ENCODE measurements at places on chromosomes 2 and 18. TPM values are rescaled to one million over a fixed set of nuclear protein-coding genes. Genes with fewer than 3 reads are reported as not detected.
A peak's percentile ranks its signal among the peaks of the same experiment; 100 is the strongest.

The GCG gene
- polyA plus RNA-seq, result 4.7 TPM

The SNORC gene
- polyA plus RNA-seq, result 6.3 TPM

DNA sequence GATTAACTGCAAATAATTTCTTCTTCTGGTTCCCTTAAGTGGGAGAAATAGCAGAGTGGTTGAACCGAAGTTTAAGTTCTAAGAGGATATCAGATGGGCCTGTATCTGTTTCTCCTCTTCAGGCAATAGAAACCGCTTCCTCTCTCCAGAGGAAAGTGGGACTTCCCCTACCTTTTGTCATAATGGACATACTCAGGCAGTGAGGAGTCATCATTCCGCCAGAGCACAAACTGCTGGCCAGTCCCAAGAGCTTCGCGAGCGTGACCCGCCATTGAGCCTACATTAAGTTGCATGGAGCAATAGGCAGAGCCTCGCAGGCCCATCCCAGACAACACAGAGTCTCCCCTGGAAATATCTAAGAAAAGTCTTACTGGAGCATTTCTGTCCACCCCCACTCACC lies 158.9 kb downstream of the LDLRAD4 start:
- no peak overlapping the region for H3K27ac ChIP-seq
- no peaks in the 10 kb centered on the region for H3K27me3 ChIP-seq
- H3K36me3 ChIP-seq, result no peaks in the 10 kb centered on the region

- H3K4me3 ChIP-seq, result no peak overlapping the region
- H3K27me3 ChIP-seq, result no peaks in the 10 kb centered on the region
- DNase-seq, result no peak
- H3K4me1 ChIP-seq, result peaks cover 15% of the 10 kb centered on the region
Observed at GRCh38 chr18:7683753-7684152, 116.6 kb downstream of the PTPRM start.

DNA sequence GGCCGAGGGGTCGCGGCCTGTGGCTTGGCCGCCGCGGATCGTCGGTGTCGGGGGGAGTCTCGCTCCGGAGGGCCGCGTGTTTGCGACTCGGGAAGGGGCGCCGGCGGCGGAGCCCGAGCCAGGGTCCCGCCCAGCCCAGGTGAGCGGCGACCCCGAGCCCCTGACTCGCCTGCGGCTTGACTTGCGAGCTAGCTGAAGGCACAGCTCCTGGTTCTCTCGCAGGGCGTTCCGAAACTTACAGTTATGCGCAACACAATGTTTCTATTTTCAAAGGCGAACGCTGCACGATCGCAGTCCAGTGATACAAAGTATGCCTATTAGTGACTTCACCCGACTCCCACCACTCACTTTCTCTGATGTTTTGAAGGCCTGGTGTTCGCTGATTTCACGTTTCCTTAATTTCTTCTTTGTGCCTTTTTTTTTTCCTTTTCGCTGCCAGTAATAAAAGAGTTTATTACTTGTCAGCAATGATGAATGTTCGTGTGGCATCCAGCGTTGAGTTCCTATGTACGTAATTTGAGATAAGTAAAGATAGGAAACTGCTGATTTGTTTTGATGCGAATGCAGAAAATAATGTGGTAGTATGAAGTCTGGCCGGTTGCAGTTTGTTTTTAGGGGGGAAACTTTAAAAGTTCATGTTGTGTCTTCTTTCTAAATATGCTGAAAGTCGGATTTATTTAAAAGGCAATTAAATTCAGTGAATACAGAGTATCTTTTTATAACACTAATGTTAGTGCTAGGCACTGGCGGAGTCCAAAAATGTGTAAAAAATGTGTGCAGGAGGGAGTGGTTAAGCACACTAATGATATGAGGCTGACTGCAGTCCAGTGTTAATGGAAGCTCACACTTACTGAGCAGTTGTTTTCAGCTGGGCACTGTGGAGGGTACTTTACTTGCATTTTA lies 706 bp downstream of the UBXN2A start:
- H3K36me3 ChIP-seq, result no peaks in the 10 kb centered on the region
- peak overlapping the region; percentile 58 for H3K4me3 ChIP-seq
- H3K4me1 ChIP-seq, result peaks cover 10% of the 10 kb centered on the region
- peak; percentile 73 for DNase-seq
- H3K27ac ChIP-seq, result peak overlapping the region; percentile 82

The DOK6 gene
- polyA plus RNA-seq, result 0.18 TPM

GRCh38 chr2:240557808-240558207 lies at the start of gene ANKMY1:
ANKMY1 (minus strand) TSS chr2:240557988; CDS start chr2:240557335, 653 bp downstream.
- DNase-seq, result peak; percentile 70
- peaks cover 7% of the 10 kb centered on the region for H3K36me3 ChIP-seq
- H3K27ac ChIP-seq, result no peak within 1 kb of the TSS
- peak within 1 kb of the TSS; percentile 62 for H3K4me3 ChIP-seq
- peaks cover 9% of the 10 kb centered on the region for H3K27me3 ChIP-seq

The TMEM17 gene
- polyA plus RNA-seq, result 1.2 TPM

The TXNDC2 gene
- polyA plus RNA-seq, result not detected

GRCh38 chr2:37389989-37390765 lies 45.7 kb downstream of the QPCT start:
- H3K27ac ChIP-seq, result peak overlapping the region; percentile 72
- H3K4me1 ChIP-seq, result peaks cover 9% of the 10 kb centered on the region
- H3K4me3 ChIP-seq, result no peak overlapping the region
- DNase-seq, result peak; percentile 70
- H3K36me3 ChIP-seq, result no peaks in the 10 kb centered on the region
- H3K27me3 ChIP-seq, result no peaks in the 10 kb centered on the region

- no peaks in the 10 kb centered on the region for H3K27me3 ChIP-seq
- DNase-seq, result no peak
Observed at GRCh38 chr2:185384822-185385560, 353.6 kb upstream of the FSIP2 start.

GRCh38 chr2:160469621-160470204 lies 23.9 kb downstream of the RBMS1 start:
- H3K27ac ChIP-seq, result no peak overlapping the region
- DNase-seq, result no peak
- no peaks in the 10 kb centered on the region for H3K36me3 ChIP-seq
- peaks cover 6% of the 10 kb centered on the region for H3K4me1 ChIP-seq
- no peak overlapping the region for H3K4me3 ChIP-seq
- no peaks in the 10 kb centered on the region for H3K27me3 ChIP-seq

The IAH1 gene
- 69.6 TPM for polyA plus RNA-seq

The FOXI3 gene
- polyA plus RNA-seq, result not detected

- no peak overlapping the region for H3K4me3 ChIP-seq
- H3K36me3 ChIP-seq, result no peaks in the 10 kb centered on the region
- H3K4me1 ChIP-seq, result no peaks in the 10 kb centered on the region
- H3K27ac ChIP-seq, result no peak overlapping the region
Observed at GRCh38 chr2:193253014-193253530, 1058.3 kb upstream of the TMEFF2 start.

GRCh38 chr2:159516241-159516758 lies 100.0 kb downstream of the BAZ2B start:
- peak overlapping the region; percentile 81 for H3K27ac ChIP-seq
- no peaks in the 10 kb centered on the region for H3K36me3 ChIP-seq
- H3K4me3 ChIP-seq, result peak overlapping the region; percentile 37
- H3K27me3 ChIP-seq, result no peaks in the 10 kb centered on the region

DNA sequence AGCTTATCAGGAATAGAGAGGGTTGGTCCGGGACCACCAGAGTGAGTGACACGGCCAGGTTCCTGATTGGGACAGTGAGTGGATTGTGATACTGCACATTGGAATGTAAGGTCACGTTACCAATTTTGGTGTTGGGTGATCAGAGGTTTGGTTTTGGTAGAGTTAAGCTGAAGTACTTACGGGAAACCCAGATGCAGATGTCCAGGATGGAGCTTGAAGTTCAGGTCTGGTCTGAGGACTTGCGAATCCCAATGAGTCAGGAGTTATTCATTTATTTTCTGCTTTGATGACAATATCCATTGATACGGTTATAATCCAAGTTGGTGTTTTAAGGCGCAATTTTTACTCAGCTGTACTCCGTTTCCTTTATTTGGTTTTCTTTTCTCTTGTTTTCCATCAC lies 273.6 kb downstream of the ALPK2 start:
- DNase-seq, result no peak
- H3K27me3 ChIP-seq, result no peaks in the 10 kb centered on the region
- H3K27ac ChIP-seq, result no peak overlapping the region
- peaks cover 73% of the 10 kb centered on the region for H3K36me3 ChIP-seq
- no peaks in the 10 kb centered on the region for H3K4me1 ChIP-seq
- H3K4me3 ChIP-seq, result no peak overlapping the region

DNA sequence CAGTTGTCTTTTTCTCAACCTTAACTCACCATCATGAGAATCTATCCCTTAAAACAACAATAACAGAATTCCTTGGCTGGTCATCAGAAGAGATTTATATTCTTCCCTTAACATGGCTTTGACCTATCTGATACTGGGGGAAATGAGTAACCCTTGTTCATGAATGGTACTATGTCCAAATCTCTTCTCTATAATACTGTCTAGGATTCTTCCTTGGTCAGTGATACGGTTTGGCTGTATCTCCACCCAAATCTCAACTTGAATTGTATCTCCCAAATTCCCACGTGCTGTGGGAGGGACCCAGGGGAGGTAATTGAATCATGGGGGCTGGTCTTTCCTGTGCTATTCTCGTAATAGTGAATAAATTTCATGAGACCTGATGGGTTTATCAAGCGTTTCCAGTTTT lies 282.0 kb upstream of the SIX2 start:
- DNase-seq, result no peak
- no peaks in the 10 kb centered on the region for H3K27me3 ChIP-seq
- no peaks in the 10 kb centered on the region for H3K4me1 ChIP-seq

DNA sequence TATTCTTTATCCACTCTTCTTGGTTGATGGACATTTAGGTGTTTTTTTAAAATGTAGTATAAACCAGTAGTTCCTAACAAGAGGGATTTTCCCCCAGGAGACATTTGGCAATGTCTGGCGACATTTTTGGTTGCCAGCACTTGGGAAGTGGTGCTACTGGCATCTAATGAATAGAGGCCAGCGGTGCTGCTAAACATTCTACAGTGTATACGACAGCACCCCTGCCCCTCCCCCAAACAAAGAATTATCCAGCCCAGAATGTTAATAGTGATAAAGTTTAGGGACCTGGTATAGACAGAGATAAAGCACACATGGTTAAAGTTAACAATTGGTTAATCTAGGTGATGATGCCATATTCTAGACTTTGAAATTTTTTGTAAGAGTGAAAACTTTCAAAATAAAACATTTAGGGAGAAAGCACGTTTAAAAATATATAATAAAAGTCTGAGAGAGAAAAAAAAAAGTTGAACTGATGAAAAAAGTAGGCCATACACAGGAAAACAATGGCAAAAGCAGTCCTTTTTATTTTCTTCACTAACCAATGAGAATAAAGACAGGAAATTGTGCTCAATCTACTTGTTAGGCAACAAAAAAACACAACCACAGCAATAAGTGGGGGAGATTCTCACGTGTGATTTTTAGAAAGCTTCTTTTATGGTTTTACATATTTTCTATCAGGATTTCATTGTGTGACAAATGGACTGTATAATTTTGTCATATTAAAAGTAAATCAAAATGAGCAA lies 14.8 kb downstream of the FBXO48 start:
- H3K4me3 ChIP-seq, result no peak overlapping the region
- H3K27me3 ChIP-seq, result no peaks in the 10 kb centered on the region
- DNase-seq, result no peak
- H3K27ac ChIP-seq, result no peak overlapping the region
- no peaks in the 10 kb centered on the region for H3K4me1 ChIP-seq
- no peaks in the 10 kb centered on the region for H3K36me3 ChIP-seq

GRCh38 chr2:68936427-68936826 lies 16.3 kb downstream of the GKN2 start:
- H3K27me3 ChIP-seq, result no peaks in the 10 kb centered on the region
- no peaks in the 10 kb centered on the region for H3K36me3 ChIP-seq
- H3K27ac ChIP-seq, result no peak overlapping the region
- H3K4me1 ChIP-seq, result peaks cover 11% of the 10 kb centered on the region

GRCh38 chr2:162556996-162557395 lies 213.1 kb downstream of the GCA start:
- DNase-seq, result no peak
- H3K27ac ChIP-seq, result no peak overlapping the region
- H3K27me3 ChIP-seq, result no peaks in the 10 kb centered on the region
- H3K36me3 ChIP-seq, result no peaks in the 10 kb centered on the region
- no peak overlapping the region for H3K4me3 ChIP-seq

GRCh38 chr2:60313470-60314172 lies 239.8 kb downstream of the BCL11A start:
- no peak overlapping the region for H3K27ac ChIP-seq
- no peaks in the 10 kb centered on the region for H3K4me1 ChIP-seq
- no peak overlapping the region for H3K4me3 ChIP-seq
- H3K27me3 ChIP-seq, result no peaks in the 10 kb centered on the region

- no peak overlapping the region for H3K4me3 ChIP-seq
- H3K27ac ChIP-seq, result no peak overlapping the region
- no peaks in the 10 kb centered on the region for H3K4me1 ChIP-seq
- H3K27me3 ChIP-seq, result no peaks in the 10 kb centered on the region
- H3K36me3 ChIP-seq, result no peaks in the 10 kb centered on the region
Observed at GRCh38 chr2:164764474-164764873, 77.1 kb downstream of the COBLL1 start.

The LHCGR gene
- not detected for polyA plus RNA-seq

The CPO gene
- 0.33 TPM for polyA plus RNA-seq

DNA sequence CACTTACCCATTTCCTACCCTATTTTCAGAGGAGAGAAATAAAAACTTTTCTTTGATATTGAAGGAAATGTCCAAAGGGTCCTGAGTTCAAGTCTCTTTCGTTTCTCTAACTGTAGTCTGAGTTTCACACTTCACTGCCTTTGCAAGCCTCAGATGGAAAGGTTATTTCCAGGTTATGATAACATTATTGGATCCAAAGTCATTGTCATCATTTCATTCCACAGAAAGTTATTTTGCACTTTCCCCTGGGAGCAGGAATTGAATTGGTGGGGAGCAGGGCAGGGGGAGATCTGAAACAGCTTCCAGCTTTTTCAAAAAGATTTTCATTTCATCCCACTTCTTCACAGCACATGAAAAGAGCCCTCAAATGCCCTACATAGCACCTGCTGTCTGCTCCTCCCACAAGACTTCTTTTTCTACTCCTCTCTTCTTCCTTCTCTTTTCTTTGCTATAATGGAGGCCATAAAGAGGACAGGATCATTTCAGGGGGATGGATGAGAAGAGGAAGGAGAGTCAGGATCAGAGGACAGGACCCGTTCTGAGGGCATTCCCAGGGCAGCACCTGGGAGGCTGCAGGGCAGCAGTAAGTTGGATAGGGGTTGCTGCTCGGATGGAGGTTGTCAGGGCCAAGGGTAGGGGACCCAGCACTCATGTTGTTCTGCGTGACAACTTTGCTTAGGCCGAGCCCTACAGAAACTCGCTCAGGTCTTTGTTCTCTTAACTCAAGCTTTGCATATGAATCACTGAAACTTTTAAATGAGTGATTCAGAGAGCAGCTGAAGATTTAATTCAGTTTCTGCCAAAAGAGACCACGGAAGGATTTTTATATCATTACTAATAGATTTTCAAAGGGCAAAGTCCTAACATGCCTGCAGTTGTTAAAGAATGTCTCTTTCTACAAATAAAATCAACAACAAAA lies 11.4 kb upstream of the GALNT5 start:
- no peaks in the 10 kb centered on the region for H3K27me3 ChIP-seq
- DNase-seq, result no peak
- H3K27ac ChIP-seq, result no peak overlapping the region
- no peak overlapping the region for H3K4me3 ChIP-seq
- H3K36me3 ChIP-seq, result no peaks in the 10 kb centered on the region

The MARCO gene
- polyA plus RNA-seq, result 2.8 TPM

GRCh38 chr18:11980163-11980493 lies 1.2 kb upstream of the IMPA2 start:
- DNase-seq, result no peak
- no peaks in the 10 kb centered on the region for H3K27me3 ChIP-seq
- no peaks in the 10 kb centered on the region for H3K36me3 ChIP-seq
